ENCODE measurements at places on chromosomes 6 and 20.

GRCh38 chr20:347317-347639 is 367 bp downstream of the NRSN2 start:
- no peak for DNase-seq

- peak; percentile 81 for DNase-seq
Observed at GRCh38 chr6:150866147-150866990, 867 bp downstream of the MTHFD1L start.

GRCh38 chr20:4876301-4876700 is 125.0 kb downstream of the SLC23A2 start:
- DNase-seq, result no peak

- DNase-seq, result no peak
Observed at GRCh38 chr6:127146932-127147331, 28.5 kb downstream of the RSPO3 start.

DNA sequence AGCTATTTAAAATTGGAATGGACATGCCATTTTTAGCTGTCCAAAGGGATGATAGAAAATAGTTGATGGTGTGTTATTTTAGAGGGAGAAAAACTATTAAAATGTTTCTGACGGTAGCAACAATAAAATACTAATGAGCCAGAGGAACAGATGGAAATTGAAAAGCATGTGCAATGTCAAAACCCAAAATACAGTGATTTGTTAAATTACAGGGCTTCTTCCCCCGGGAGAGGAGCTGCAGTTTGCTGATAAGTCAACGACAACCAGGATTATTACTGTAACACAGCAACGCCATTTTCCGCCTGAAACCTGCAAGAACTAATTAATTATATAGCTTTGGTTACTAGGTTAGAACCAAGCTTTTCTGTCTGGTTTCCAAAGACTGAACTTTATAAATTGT is 179.6 kb upstream of the SPTLC3 start:
- no peak for DNase-seq

DNA sequence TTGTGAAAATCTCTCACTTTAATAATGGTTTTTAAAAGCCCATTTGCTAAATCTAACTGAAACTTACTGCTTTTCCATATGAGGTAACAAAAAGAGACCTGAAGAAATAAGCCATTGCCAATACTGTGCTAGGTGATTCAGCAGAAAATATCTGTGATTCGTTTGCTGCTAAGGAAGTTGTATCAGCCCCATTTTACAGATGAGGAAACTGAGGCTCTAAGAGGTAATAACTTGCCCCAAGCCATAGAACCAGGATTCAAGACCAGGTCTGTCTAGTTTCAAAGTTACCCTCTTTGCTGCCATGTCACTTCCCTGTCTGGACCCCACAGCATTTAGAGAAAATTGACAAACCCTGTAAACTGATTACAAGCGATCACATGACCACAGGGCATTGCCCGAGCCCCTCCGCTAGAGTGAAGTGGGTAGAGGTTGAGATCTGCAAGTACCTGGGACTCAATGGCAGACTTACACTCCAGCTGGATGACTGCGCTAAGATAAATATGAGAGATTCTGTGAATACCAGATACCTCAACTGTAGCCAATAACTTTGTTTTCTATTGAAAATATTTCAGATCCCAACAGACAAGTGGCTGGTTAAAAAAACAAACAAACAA is 69.3 kb downstream of the TNFRSF21 start:
- DNase-seq, result no peak

DNA sequence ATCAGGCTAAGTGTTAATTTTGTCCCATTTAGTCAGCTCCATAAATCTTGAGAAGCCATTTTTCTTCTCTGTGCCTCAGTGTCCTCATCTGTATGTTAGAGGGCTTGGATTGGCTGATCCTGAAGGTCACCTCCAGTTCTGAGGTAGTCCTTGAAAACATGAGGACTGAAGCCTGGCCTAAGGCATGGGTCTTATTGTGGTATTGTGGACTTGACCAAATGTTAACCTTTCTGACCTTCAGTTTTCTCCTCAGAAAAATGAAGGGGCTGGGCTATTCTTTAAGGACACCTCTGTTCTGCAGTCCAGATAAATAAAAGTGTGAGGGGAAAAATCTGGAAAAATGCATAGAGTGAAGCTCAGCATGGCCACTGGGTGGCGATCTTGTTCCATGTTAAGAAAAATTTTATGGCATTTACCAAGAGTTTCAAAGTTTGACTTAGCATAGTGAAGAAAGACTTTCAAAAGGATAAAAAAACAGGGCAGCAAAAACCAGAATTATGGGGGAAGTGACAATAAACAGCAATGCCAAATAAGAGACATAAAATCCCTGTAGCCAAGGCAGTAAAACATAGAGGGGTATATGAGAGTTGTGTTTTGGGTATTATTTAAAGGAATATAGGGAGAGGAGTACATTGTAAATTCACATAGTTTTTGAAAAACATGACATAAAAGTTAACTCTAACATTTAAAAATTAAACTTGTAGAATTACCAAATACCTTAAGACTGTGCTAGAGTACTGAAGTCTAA is 13.2 kb upstream of the TFB1M start:
- peak; percentile 61 for DNase-seq

GRCh38 chr6:73145690-73146089 is 79.6 kb downstream of the KHDC1L start:
- DNase-seq, result no peak
